Activated CD4-positive, alpha-beta T cell treated with anti-CD3 and anti-CD28 coated beads, Interleukin-2, amount 50 U/mL, for 24 hours (primary cell): ENCODE measurements at places on chromosomes 1 and 21.

DNA sequence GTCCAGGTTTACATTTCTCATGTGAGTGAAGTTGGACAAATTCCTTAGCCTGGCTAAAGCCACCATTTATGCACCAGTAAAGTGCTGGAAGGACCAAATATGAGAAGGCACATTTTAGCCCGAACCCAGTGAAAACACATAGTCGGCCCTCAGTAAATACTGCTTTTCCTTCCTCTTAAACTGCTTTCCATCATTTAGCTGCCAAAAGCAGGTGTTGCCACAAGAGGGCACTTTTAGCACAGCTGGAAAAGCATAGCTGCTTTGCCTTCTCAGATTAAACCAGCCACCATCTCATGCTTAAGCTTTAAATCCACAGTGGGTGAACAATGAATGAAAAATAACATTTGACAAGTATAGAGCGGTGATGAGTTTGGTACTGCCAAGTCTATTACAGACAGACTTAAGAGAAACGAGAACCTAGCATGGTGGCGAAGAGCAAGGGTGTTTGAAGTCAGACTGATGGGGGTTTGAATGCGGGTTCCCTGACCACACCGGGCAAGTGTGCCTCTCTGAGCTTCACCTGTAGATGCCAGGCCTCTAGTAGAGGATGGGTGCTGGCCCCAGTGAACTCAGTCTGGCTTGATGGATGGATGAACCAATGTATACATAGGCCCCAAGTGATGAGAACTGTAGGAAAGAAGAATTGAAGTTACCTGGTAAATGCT is 57.8 kb downstream of the SLC35D1 start:
- peak; percentile 52 for DNase-seq

DNA sequence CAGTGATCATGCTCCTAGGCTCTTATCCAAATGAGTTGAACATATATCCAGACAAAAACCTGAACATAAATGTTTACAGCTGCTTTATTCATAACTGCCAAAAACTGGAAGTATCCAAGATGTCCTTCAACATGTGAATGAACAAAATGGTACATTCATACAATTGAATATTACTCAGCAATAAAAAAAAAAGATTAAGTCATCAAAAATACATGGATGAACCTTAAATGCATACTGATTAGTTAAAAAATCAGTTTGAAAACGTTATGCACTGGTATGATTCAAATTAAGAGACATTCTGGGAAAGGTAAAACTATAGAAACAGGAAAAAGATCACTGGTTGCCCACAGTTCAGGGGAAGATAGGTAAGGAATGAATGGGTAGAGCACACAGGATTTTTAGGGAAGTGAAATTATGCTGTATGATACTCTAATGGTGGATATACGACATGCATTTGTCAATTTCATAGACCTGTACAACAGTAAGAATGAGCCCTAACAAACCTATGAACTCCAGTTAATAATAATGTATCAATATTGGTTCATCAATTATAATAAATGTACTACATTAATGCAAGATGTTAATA is 3.1 kb downstream of the LRRC40 start:
- no peak for DNase-seq

DNA sequence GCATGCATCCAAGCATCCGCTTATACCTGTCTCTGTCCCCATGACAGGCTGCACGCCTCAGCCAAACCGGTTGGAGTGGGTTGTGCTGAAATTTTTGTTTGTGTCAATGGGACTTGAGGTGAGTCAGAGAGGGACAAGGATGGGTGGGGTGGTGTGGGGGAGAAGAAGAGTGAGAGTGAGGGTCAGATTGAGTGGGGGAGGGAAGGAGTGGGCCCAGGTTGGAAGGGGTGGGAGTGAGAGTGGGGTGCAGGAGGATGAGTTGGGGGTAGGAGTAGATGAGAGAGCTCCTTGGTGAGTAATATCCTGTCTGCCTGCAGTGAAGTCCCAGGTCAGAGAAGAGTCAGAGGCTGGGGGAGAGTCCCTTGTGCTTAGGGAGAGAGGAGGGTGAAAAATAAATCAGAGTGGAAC is 3.3 kb upstream of the NECTIN4 start:
- DNase-seq: peak; percentile 52

DNA sequence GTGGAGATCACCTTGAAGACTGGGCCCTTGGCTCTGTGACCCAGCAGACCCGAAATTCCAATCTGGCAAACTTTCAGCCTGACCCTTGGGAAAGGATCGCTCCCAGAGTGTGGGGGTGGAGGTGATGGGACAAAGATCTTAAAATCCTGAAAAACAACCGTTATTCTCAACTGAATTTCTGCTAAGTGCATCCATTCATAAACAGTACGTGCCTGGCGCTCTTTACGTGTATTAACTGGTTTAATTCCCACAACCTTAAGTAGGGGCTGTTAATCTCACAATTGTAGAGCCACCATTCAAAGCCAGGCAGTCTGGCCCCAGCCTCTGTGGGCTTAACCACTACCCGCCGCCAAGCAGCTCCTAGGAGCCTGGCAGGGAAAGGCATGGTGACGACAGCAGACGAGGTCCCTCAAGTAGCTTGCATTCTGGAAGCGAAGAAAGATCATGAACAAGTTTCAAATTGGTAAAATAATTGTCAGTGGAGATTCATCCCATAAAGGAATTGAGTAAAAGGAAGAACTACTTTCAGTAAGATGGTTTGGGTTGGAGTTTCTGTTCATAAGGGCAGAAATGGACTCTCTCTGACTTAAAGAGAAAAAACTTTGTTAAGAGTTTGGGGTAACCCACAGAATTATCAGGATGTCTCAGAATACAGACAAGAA is 11.4 kb upstream of the RGS16 start:
- DNase-seq: peak; percentile 16

DNA sequence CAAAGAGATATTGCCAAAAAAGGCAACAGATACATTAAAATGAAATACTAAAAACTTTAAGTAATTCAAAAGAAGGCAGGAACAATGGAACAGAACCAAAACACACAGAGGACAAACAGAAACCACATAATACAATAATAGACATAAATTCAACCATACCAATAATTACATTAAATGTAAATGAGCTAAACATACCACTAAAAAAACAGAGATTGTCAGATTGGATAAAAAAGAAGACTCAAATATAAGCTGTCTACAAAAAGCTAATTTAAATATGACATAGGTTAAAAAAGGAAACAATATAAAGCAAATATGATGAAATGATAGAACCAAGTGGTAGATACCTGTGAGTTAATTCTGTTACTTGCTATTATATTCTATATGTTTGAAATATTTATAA is 44.1 kb upstream of the ATP5PO start:
- no peak for DNase-seq

- no peak for DNase-seq
Observed at GRCh38 chr21:17554679-17555465, 42.0 kb downstream of the CXADR start.

DNA sequence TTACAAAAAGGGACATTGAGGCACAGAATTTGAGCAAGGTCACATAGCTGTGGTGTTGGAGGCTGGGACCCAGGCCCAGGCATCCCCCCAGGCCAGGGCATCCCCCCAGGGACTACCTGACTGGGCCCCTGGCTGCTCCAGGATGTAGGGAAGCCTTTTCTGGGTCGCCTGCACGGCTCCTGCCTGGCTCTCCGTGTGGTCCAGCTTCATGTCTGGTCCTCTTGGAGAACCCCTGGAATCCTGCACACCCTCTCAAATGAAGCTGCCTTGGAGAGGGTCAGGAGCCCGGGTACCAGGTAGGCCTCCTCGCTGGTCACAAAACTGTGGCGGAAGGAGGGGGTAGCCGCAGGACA is 919 bp upstream of the CELSR2 start:
- DNase-seq: no peak

DNA sequence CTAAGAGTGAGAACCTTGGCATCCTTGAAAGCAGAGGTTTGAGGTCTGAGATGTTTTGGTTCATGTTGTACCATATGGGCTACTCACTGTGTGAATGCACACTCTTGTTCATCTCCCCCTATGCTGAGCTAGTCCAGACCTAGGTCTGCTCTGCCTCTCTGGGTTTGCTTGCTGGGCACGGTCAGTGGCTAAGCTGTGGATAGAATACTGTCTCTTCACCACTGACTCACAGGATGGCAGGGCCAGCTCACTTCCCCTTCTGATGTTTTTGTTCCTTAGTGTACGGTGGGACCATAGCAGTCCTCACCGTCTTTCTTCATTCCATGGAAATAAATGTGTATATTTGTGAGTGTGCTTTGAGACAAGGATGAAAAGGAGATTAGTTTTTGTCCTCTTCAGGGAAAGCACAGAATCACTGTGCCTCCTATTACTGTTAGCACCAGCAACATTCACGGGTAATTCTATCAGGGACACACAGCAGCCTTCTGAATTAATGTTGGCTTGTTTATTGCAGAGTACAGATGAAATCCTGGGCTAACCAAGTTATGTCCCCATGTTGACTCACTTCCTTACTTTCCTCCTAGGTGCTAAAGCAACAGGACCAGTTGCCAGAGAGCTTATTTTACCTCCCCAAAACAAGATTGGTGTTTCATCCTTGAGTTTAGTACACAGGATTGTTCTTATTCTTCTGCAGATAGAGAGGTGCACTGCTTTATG is 56.9 kb upstream of the IVNS1ABP start:
- no peak for DNase-seq

DNA sequence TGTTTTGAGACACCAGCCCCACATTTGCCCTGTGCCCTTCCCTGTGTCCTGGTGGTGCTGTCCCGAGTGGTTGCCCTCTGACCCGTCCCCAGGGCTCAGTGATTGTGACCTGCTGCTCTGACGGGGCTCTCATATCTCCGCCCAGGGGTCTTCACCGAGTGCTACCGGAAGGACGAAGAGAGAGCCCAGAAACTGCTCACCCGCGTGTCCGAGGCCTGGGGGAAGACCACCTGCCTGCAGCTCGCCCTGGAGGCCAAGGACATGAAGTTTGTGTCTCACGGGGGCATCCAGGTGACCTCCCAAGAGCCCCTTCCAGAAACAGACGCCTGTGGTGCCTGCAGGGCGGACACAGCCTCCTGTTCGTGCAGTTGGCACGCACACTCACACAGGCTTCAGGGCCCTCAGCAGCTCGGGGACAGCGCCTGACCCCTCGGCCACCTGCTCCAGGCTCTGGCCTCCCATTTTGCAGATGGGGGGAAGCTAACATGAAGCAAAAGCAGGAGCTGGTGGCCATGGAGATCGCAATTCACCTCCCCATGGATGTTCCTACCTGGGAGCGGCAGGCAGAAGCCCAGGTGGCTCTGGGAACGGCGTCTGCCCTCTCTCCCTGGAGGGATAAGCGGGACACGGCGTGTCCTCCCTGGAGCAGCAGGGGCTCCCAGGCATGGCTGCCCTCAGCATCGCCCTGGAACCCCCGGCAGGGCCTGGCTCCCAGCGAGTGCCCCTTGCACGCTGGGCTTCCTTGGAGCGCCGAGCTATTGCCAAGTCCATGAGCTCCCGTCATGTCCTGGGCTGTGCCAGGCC is 45.9 kb downstream of the TRPM2 start:
- DNase-seq: no peak

- no peak for DNase-seq
Observed at GRCh38 chr1:245999697-246000637, 507.1 kb downstream of the SMYD3 start.

- DNase-seq: no peak
Observed at GRCh38 chr1:207747627-207748492, 4.0 kb upstream of the CD46 start.

DNA sequence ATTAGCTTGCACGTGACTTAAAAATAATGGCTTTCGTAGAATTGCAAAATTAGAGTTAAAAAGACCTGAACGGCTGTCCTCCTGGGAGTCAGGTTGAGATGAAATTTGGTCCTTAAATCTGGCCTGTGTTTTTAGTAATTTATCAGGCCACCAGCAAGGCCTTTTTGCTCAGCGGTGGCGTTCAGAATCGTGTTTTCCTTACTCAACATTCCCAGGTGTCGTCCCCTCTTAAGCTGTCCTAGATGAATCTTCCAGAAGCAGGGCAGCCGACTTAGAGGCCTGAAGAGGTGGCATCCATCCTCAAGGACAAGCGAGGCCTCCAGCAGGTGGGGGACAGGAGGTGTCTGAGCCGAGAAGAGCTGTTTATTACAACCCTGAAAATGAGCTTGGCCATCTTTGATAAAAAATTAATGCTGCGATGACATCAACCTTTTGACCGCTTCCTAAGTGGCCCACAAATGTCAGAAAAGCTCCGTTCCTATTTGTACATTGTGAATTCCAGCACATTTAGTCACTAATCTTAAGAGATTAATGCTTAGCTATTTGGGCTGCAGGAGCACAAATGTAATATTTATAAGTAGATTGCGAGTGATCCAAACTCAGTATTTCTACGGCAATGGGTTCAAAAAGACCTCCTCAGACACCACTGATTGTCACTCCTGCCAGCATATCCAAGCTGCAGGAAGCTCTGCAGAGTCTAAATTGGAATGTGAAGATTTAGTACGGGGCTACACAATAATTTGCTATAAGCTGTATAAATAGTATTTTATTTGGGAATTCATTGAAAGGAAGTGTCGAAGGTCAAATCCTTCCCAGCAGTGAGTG is 344.1 kb upstream of the VAMP3 start:
- no peak for DNase-seq

- no peak for DNase-seq
Observed at GRCh38 chr1:87394513-87394912, 65.8 kb downstream of the LMO4 start.

DNA sequence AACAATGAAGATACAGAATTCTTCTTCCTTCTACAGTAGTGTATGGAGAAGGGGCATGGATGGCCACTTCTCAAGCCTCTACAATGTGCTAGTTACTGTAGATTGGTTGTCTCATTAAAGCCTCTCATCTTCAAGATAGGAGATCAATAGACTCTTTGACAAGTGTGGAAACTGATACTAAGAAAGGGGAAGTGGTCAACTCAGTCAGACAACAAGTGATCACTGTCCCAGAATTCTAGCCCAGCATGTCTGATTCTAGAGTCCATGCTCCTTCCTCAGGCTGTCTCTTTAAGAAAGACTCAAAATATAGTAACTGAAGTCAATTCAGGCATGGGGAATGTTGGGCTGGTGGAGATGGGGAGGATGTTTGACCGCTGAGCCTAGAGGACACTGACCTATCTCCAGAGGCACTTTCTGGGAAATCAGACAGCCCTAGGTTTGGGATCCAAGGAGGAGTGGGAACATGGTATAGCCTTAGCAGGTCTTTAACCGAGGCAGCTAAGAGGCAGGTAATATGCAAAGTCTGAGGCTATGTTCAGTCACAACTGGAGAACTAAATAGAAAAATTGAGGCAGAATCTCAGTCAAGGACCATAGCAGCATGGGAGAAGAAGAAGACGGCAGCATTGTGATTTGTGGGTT is 39.3 kb upstream of the EYA3 start:
- no peak for DNase-seq
